Adipose tissue (tissue), 3 donors: ENCODE measurements at places on chromosomes 3 and 15. TPM values are rescaled to one million over a fixed set of nuclear protein-coding genes. Genes with fewer than 3 reads are reported as not detected.

Gene CCR1
- polyA plus RNA-seq = 5.5 TPM

Gene PCLAF
- polyA plus RNA-seq = 1.6 TPM

Gene GP9
- 0.13 TPM for polyA plus RNA-seq

Gene SLC51A
- not detected for polyA plus RNA-seq

Gene RASGRF1
- 0.13 TPM for polyA plus RNA-seq

Gene SELENOS
- 109 TPM for polyA plus RNA-seq

Gene DNAH12
- 0.03 TPM for polyA plus RNA-seq

Gene MAGEL2
- 0.26 TPM for polyA plus RNA-seq

Gene IL17RB
- polyA plus RNA-seq = 0.46 TPM

Gene SI
- polyA plus RNA-seq = 0.05 TPM

Gene OR5H15
- not detected for polyA plus RNA-seq

Gene HYAL2
- 140 TPM for polyA plus RNA-seq

Gene POC1A
- polyA plus RNA-seq = 2.6 TPM

Gene CISH
- 12.9 TPM for polyA plus RNA-seq

Gene ZNF80
- polyA plus RNA-seq = 0.09 TPM

Gene FRMD4B
- 6.2 TPM for polyA plus RNA-seq

Gene SPINK8
- not detected for polyA plus RNA-seq

Gene PODXL2
- 4.3 TPM for polyA plus RNA-seq

Gene RBP2
- polyA plus RNA-seq = not detected

Gene CELF6
- 2.8 TPM for polyA plus RNA-seq

Gene RAB7A
- 55.9 TPM for polyA plus RNA-seq

Gene MUC20
- 2.8 TPM for polyA plus RNA-seq

Gene ABI3BP
- 2.4 TPM for polyA plus RNA-seq

Gene SLC51B
- polyA plus RNA-seq = 0.10 TPM

Gene AADACL2
- polyA plus RNA-seq = 0.21 TPM

Gene CNTN6
- polyA plus RNA-seq = 0.04 TPM

Gene LRRC34
- 7.2 TPM for polyA plus RNA-seq

Gene GPX1
- polyA plus RNA-seq = 788 TPM

Gene LRRC31
- polyA plus RNA-seq = 0.56 TPM

Gene HERC2
- polyA plus RNA-seq = 36.7 TPM

Gene NR2E3
- polyA plus RNA-seq = not detected

Gene GOLGA8O
- polyA plus RNA-seq = 0.74 TPM

Gene PLSCR5
- not detected for polyA plus RNA-seq

Gene FAM107A
- polyA plus RNA-seq = 60.3 TPM

Gene PTX3
- polyA plus RNA-seq = 907 TPM

Gene ALS2CL
- polyA plus RNA-seq = 11.2 TPM

Gene PDIA5
- 22.9 TPM for polyA plus RNA-seq

Gene KLHL40
- polyA plus RNA-seq = 0.41 TPM

Gene EPHB1
- polyA plus RNA-seq = 0.14 TPM
